ENCODE measurements at places on chromosomes 2 and 18.

GRCh38 chr2:199955007-199955338 lies 318 bp downstream of the TYW5 start:
- no peak for DNase-seq

DNA sequence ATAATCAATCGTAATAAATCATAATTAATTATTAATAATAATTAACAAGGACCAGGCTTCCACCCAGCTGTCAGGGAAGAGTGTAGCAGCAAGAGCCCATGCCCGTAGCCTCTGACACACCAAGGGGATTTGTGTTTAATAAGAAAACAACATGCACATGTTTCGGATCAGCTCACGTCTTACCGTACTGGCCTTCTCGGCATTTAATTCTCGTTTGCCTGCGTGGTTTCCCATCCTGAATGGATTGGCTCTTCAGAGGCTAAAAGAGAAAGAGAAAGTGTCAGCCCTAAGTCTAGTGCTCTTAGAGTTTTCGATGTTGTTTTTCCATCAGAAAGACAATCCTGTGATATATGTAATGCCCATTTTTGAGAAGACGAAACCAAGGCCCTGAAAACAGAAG lies 27.6 kb downstream of the MBP start:
- peak; percentile 78 for DNase-seq

GRCh38 chr18:59950215-59950944 lies 50.6 kb downstream of the PMAIP1 start:
- peak; percentile 49 for DNase-seq

GRCh38 chr2:207473049-207473930 lies 56.5 kb upstream of the CREB1 start:
- DNase-seq: peak; percentile 91

DNA sequence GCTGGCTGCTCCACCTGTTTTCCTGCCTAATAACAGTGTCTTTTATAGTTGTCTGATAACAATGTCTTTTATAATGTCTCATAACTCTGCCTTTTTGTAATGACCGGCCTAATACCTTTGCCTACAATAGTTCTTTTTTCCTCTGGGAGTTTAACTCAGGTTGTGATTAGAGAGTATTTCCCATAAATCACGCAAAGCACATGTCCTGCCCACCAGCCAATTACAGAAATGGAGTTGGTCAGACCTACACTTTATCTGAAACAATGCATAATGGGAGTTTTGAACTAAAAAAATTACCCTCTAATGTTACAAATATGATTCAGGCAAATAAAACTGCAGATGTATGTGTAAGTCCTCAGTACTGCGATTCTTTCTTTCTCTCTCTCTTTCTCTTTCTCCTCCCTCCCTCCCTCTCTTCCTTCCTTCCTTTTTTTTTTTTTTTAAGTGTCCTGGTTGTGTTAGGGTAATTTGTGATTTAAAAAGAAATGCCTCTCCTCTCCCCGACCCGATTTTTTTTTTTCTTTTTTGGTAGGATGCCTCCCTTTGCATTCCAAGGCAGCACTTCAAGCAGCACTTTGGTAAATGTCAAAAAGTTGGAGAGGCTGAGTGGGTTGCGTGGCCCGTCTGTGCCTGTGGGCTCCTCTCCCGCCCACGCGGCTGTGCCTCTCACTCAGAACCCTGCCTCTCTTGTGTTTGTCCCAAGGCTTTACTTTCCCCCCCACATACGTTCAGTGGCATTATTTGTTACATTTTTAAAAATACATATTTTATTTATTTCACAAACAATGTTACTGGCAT lies 147.3 kb downstream of the AGAP1 start:
- DNase-seq: peak; percentile 28

GRCh38 chr2:101930019-101930418 lies 61.7 kb upstream of the IL1R2 start:
- no peak for DNase-seq

GRCh38 chr2:88754585-88755320 lies 63.3 kb downstream of the RPIA start:
- DNase-seq: no peak

DNA sequence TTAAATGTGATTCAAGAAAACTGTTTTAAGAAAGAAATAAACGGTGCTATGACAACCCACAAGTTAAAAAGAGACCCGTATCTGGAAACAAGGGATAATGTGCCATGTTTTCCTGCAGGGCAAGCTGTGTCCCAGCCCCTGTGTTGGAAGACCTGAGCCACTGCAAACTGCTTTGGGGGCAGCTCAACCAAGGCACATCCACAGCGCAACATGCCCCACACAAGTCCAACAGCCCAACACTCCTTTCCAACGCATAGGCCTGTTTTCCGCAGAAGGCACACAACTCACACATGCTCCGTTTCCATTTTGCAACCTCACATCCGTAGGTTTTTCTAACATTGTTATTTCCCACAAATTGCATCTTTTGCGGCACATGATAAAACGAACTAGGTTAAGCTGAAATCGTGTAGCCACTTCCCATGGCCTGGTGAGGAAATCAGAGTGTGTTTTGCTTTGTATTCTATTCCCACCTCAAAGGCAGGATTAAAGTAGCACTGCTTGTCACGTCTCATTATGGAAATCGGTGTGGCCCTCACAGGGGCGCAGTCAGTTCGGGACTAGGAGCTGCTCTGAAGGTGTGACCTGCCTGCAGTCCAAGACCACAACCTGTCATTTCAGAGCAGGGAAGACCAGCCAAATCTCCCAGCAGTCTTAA lies 50.5 kb upstream of the ZNF516 start:
- no peak for DNase-seq

DNA sequence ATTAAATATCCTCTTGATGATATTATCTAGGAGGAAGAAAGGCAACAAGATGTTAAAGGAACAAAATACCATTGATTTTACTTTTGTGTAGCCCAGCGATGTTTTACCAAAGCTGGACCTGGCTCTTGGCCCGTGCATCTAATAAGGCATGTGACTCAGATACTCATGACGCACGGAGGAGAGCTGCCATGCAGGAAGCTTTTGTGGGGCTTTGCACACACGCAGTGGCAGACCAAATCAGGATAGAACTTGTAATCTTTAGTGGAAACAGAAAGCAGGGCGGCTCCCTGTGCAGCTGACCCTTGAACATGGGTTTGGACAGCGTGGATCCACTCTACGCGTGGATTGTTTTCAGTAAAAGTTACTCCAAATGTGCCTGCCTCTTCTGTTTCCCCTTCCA lies 190.0 kb downstream of the NAPG start:
- peak; percentile 59 for DNase-seq

GRCh38 chr2:228853151-228853550 lies 417.9 kb downstream of the PID1 start:
- DNase-seq: no peak

DNA sequence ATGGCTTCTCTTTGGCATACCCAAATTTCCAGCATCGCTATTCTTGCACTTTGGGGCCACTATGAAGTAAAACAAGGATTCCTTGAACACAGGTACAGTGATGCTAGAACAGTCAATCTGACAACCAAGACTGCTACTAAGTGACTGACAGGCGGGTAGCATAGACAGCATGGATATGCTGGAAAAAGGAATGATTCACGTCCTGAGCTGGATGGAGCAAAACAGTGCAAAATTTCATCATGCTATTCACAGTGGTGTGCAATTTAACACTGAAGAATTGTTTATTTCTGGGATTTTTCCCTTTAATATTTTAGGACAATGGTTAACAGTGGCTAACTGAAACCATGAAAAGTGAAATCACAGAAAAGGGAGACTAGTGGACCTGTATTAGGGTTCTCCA lies 1511.2 kb upstream of the ZEB2 start:
- DNase-seq: no peak

DNA sequence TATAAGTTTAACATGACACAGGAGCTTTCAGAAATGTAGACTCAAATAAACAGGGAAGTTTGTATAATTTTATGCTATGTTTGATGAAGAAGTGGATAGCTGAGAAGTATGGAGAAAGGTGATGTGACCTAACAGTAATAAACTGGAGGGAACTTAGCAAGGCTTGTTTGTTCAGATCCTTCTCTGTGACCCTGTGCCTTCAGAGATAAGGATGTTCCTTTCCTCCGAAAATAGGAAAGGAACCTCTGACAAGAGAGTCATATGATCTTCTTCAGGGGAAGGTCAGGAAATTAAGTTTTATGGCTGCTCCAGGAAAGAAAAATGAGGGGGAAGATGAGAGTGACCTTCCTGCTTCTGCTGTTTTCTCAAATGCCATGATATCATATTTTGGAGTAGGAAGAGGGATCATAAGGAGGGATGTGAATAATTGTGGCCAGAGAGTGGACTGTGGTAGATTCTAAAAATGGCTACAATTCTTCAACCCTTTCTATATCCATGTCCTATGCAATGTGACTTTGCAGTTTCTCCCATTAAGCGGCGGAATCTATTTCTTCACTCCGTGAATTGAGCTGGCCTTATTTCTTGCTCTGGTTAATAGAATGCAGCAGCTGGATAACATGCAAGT lies 8.5 kb upstream of the C2orf69 start:
- DNase-seq: no peak

GRCh38 chr2:216696321-216696720 lies 972 bp upstream of the IGFBP5 start:
- no peak for DNase-seq

GRCh38 chr2:177868806-177869205 lies 203.8 kb downstream of the PDE11A start:
- no peak for DNase-seq

- peak; percentile 37 for DNase-seq
Observed at GRCh38 chr2:36452260-36452659, 96.7 kb downstream of the CRIM1 start.

DNA sequence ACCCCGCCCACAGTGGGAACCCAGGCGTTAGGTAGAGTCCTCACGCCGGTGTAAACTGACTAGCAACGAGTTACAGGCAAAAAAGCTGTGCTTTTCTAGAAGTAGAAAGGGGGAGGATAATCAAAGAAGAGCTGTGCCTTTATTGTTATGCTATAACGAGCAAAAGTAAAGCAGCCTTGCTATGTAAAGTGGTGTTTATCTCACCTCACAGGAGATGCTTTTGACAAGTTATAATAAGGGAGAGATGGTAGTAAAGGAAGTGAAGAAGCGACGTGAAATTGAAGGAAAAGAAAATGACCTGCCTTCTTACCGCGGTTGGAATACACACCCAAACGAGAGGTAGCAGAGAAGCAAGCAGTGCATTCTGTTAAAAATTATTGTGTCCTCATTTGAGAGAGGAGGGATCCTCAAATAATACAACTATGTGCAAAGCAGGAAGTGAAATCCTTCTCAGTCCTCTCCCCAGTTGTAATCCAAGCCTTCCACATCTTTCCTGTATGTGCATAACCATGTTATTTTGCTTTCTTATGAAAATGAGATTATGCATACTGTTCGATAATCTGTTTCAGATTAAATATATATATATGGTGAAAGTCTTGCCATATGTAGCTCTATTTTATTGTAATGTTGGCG lies 962 bp downstream of the TANK start:
- no peak for DNase-seq

DNA sequence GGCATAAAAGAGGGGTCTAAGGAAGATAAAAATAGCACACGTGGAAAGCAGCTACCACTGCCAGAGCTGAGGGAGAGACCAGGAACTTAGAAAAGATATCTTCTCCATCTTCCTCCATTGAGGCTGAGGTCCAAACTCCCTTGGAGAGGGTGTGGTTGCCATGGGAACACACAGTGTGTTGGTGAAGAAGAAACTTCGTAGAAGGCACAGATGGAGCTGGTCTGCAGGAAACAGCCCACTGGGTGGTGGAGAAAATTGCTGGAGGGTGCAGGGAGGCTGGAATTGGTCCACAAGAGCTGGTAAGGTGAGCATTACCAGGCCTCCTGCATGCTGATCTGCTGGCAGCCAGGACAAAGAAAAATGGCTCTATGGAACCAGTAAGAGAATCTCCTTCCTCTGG lies 191.0 kb downstream of the HRH4 start:
- DNase-seq: no peak

DNA sequence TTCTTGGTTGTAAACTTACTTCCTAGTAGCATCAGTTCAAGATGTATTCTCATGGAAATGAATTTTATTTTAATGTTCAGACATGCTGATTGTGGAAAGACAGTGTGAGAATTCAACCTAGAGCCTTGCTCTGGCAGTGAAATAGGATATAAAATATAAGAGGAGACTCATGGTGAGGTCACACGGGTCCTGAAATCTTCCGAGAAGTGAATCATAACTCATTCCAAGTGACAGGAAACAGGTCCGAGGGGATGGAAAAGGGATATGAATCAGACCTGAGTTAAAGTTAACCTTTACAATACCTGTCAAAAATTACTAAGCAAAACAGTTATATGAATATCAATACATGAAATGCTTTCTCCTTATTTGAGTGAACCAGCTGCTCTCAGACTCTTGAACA lies 185.2 kb upstream of the LRRTM1 start:
- DNase-seq: peak; percentile 77

DNA sequence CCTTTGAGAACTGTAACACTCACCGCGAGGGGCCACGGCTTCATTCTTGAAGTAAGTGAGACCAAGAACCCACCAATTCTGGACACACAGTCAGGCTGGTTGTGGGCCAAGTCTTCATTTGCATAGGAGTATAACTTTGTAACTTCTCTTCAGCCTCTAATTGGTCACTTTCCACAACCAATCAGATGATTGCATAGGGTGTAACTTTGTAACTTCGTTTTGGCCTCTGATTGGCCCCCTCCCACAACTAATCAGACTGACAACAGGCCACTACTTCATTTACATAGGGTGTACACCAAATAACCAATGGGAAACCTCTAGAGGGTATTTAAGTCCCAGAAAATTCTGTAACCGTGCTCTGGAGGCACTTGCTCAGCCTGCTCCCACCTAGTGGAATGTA lies 77.5 kb upstream of the TCF4 start:
- no peak for DNase-seq

GRCh38 chr18:48326901-48327675 lies 82.1 kb downstream of the ZBTB7C start:
- DNase-seq: peak; percentile 74

GRCh38 chr2:228602288-228602687 lies 420.8 kb upstream of the SPHKAP start:
- DNase-seq: no peak

- DNase-seq: no peak
Observed at GRCh38 chr18:50560681-50561629, 1.1 kb downstream of the MAPK4 start.

DNA sequence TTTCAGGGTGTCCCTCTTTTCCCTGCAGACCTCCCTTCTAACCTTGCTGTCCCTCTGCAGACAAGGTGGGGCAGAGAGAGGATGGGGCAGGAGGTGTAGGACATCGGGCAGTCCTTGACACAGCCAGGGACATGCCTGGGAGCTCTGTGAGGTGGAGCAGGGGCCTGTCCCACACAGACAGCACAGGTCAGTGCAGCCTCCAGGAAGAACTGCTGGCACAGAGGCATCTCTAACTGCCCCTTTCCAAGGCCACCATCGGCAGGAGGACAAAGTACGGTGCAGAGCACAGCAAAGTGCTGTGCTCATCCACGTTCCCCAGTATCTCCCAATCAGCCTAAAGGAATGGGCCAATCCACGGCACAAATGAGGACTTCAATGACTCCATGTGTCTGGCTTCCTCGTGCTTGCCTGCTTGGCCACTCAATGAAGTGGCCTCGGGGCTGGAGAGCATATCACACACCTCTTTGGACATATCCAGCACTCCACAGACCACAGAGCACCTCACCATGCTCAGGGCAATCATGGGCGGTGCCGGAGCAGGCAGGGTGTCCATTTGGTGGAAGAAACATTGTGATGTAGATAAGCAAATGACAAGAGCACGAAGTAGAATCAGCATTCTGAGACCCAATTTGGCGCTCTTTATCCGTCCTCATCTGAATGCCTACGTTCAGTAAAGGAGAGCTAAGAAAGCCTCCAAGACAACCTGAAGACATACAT lies 11.9 kb downstream of the CHST10 start:
- no peak for DNase-seq

- DNase-seq: no peak
Observed at GRCh38 chr2:61463769-61464475, 7.0 kb downstream of the USP34 start.
